ENCODE measurements at places on chromosomes 5 and 9.

- DNase-seq, result no peak
Measured at GRCh38 chr5:107291866-107292265, 378.9 kb downstream of the EFNA5 start.

DNA sequence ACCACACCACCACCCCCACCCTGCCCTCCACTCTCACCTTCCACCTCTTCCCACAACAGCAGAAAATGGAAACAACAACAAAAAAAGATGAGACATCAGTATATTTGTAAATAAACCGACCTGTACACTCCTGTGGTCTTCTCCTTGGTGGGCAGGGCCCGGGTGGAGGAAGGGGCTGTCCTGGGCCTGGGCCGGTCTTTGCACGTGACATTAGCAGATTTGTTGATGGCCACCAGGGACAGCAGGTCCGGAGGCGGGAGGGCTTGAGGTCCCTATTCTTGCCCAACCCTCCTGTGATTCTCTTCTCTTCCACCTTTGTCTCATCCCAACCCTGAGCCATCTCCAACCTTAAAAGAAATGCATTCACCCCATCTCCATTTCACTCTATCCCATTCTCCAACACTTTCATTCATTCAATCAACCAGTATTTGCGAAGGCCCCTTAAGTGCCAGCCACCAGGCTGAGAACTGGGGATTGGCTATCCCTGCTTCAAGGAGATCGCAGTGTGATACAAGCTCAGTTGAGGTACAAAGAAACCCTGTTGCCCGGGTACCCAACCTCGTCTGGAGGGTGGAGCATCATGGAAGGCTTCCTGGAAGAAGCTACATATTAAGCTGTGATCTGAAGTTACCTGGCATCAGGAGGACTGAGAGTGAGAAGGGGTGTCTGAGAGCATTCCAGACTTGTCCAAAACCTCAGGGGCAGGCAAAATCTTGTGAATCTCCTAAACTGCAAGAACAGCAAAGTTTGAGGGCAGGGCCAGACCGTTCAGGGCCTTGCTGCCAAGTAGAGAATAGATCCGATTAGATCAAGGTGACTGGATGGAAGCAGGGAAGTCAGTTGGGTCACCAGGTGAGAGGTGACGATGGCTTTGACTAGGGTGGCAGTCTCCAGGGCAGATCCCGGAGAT is 87.4 kb downstream of the LMX1B start:
- DNase-seq, result no peak

DNA sequence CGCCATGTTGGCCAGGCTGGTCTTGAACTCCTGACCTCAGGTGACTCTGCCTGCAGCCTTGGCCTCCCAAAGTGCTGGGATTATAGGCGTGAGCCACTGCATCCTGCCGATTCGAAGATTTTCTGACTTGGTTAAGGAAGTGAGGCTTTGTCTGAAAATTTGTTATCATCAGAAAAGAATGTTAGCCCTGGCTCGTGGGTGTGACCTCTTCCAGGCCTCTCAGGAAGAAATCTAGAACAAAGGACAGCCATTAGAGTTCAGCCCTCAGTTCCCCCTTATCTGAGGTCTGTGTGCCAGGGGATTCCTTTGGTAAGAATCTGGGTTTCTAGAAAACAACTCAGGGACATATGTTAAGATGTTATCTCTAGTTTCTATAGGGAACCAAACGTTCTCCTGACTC is 6.2 kb downstream of the OR2S2 start:
- no peak for DNase-seq

- DNase-seq, result peak; percentile 45
Measured at GRCh38 chr9:19550009-19550408, 141.2 kb downstream of the ACER2 start.

DNA sequence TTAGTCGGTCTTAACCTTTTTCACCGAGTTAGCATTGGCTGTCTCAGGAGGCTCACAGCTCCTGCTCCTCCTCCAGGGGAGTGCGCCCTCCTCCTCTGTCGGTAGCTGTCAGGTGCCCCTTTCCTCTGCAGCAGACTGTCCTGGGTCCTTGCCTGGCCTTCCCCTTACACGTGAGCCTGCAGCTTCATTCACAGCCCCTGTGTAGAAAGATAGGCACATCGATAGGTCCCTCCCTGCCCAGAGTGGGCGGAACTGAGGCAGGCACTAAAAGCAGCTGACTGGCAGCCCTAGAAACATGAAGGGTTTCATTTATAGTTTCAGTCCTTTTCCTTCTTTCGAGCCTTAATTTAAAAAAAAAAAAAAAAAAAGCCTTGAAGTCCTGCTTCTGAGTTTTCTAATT is 17.2 kb downstream of the TENT4A start:
- DNase-seq, result peak; percentile 86

- DNase-seq, result no peak
Measured at GRCh38 chr5:144335561-144335960, 164.9 kb downstream of the KCTD16 start.

DNA sequence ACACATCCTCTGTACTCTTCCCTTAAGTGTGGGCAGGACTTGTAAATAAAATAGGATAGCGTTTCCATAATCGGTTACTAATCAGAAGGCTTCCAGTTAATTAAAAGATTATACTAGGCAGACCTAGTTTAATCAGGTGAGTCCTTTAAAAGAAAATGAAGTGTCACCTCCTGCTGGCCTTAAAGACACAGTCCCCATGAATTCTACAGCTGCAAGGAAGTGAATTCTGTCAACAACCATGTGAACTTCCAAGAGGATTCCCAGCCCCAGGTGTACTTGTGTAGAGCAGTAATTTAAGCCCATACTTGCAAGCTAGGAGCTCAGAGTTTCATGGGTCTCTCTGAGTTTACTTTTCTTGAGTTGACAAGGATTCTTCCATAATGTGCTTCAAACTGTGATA is 918.3 kb downstream of the DTWD2 start:
- DNase-seq, result no peak

All from hematopoietic multipotent progenitor cell treated with erythropoietin and hydrocortisone succinate and interleukin-3 and kit ligand, for 4 days (in vitro differentiated cells).